ENCODE measurements at places on chromosomes 5 and 9. TPM values are rescaled to one million over a fixed set of nuclear protein-coding genes. Genes with fewer than 3 reads are reported as not detected.

Gene ADAMTS6
- 0.86 TPM for total RNA-seq

Gene FREM1
- 5.3 TPM for total RNA-seq

Gene TMEM252
- total RNA-seq = not detected

Gene ZMAT2
- 34.9 TPM for total RNA-seq

Gene C5
- 1.5 TPM for total RNA-seq

Gene C5orf58
- total RNA-seq = not detected

Gene NFX1
- 32.8 TPM for total RNA-seq

Gene BTNL3
- not detected for total RNA-seq

Gene PLAA
- 30.2 TPM for total RNA-seq

Gene IFNA4
- total RNA-seq = not detected

Gene CDH6
- total RNA-seq = 1.3 TPM

Gene IL11RA
- total RNA-seq = 68.1 TPM

Gene MYOZ3
- 5.6 TPM for total RNA-seq

Gene FAM153A
- 15.7 TPM for total RNA-seq

Gene SUSD3
- total RNA-seq = 1.5 TPM

Gene LECT2
- total RNA-seq = not detected

Gene DNAH5
- 0.12 TPM for total RNA-seq

Gene NR2F1
- 59.2 TPM for total RNA-seq

Gene WDR31
- total RNA-seq = 7.5 TPM

Gene ORM2
- not detected for total RNA-seq

Gene LIFR
- 63.1 TPM for total RNA-seq

Gene GMCL2
- not detected for total RNA-seq

Gene TSLP
- 2.5 TPM for total RNA-seq

Gene TMEM8B
- total RNA-seq = 19.5 TPM

Gene PCDHB2
- total RNA-seq = 1.9 TPM

Gene SLCO6A1
- not detected for total RNA-seq

Gene MRRF
- total RNA-seq = 24.9 TPM

Gene PCDHB10
- total RNA-seq = 1.4 TPM

Gene PRSS3
- total RNA-seq = not detected

Gene INSL4
- total RNA-seq = not detected

Gene SPINK4
- not detected for total RNA-seq

Gene KLF9
- 70.7 TPM for total RNA-seq

Gene FSTL4
- total RNA-seq = not detected

Gene ROPN1L
- total RNA-seq = 1.5 TPM

Gene IL4
- total RNA-seq = not detected

Gene TPPP
- total RNA-seq = 18.7 TPM

Gene CDH12
- not detected for total RNA-seq

Gene NMUR2
- not detected for total RNA-seq

Gene GPRIN1
- 0.62 TPM for total RNA-seq

Gene ZNF300
- total RNA-seq = 2.5 TPM

Gene INVS
- total RNA-seq = 10.0 TPM

Gene SLC6A3
- not detected for total RNA-seq

Gene NSG2
- 0.97 TPM for total RNA-seq

Gene DMRTA1
- 0.59 TPM for total RNA-seq

Gene FAXDC2
- total RNA-seq = 12.7 TPM

Gene SLC4A9
- not detected for total RNA-seq

Gene CKMT2
- total RNA-seq = 1,016 TPM

Gene CYSRT1
- total RNA-seq = not detected

Gene RNF14
- 90.7 TPM for total RNA-seq

Gene TLX3
- not detected for total RNA-seq

Gene ATG10
- total RNA-seq = 7.6 TPM

Gene GPR150
- not detected for total RNA-seq
